Stimulated activated CD4-positive, alpha-beta T cell treated with anti-CD3 and anti-CD28 coated beads, Interleukin-15, amount 100 ng/mL, for 24 hours (primary cell): ENCODE measurements at places on chromosomes 1 and 21.
A peak's percentile ranks its signal among the peaks of the same experiment; 100 is the strongest.

DNA sequence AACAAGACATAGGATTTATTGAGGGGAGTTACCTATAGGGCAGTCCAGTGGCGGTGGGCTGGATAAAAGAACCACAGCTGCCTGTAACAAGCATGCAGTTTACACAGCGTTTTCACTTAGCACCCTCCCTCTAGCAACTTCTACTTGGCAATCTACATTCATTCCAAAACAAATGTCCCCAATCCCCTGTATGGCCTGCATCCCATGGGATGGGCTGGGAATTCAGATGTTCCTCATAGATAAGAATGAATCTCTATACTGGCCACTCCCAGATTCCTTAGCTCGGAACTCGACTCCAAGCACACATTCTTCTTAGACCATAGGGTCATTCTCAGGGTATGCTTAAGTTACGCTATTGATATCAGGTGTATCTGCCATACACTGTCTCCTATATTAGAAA is 33.3 kb downstream of the PCP4 start:
- DNase-seq = no peak

DNA sequence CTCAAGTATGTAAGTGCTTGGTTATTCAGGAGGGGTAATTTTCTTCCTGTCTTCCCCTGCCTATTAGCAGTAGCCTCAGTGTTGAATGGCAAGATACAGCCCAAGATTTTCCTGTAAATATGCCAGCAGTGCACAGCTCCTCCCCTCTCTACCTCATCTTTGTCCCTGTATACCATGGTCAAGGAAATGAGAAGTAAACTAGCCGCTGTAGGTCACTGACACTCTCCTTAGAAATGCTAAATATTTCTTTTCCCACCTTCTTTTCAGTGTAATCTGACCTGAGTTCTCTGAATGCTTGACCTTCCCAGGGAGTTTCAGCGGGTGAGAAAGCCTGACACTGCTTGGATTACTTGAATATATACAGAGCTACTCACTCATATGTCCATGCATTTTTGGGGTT is 84.1 kb upstream of the ZNF326 start:
- DNase-seq = no peak

DNA sequence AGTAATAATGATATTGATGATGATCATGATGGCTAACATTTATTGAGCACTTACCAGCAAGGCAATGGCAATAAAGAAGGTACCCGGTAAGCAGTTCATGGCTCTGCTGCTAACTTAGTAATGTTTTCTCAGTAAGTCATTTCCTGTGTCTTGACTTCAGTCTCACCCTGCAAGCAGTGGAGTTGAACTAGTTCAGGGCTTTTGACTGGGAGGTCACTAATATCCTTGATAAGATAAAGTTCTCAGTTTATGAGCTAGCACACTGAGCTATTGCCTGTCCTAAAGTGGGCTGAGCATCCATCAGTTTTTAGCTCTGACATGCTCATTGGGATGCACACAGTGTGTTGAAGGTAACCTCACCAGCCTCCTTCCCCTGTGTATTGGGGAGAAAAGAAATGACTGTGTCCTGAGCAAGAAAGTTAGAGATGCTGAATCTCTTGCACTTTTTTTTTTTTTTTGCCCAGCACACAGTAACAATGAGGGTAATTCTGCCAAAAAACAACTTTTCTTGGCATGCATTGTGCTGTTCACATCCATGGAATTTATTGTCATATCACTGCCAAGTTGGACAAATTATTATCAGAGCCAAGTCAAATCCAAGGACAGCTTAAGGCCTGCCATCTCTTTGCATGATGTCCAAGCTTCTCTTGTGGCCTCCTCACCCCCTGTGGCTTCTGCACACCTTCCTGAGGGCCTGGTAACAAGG is 55.5 kb upstream of the GADD45A start:
- DNase-seq = no peak

GRCh38 chr21:28136656-28137255 is 855.9 kb downstream of the LTN1 start:
- DNase-seq = no peak

- no peak for DNase-seq
Measured at GRCh38 chr1:30272277-30273020, 450.9 kb downstream of the MATN1 start.

DNA sequence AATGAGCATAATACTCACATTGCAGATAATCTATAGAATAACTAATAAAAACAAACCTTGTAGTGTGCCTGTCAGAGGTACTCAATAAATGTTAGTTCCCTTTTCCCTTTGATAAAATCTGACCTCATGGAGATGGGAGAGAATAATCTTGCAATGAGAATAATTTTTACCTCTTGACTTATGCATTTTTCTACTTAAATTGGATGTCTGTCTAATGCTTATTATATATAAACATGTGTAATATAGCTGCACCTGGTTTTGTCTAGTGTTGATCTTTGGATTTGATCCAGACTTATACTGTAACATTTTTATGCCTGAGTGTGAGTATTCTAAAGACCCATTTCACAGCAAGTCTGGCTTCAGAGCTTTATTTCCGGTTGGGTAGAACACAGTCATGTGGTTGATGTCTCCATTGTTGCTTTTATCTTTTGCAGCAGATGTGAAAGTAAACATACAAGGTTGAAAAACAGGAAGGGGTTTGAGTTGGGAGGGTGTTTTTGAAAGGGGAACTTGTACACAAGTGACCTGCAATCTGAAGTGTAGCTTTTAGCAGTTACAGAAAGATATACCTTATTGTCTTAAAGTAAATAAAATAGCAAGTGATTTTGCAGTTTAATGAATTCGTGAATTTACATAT is 12.4 kb downstream of the EPB41 start:
- no peak for DNase-seq

DNA sequence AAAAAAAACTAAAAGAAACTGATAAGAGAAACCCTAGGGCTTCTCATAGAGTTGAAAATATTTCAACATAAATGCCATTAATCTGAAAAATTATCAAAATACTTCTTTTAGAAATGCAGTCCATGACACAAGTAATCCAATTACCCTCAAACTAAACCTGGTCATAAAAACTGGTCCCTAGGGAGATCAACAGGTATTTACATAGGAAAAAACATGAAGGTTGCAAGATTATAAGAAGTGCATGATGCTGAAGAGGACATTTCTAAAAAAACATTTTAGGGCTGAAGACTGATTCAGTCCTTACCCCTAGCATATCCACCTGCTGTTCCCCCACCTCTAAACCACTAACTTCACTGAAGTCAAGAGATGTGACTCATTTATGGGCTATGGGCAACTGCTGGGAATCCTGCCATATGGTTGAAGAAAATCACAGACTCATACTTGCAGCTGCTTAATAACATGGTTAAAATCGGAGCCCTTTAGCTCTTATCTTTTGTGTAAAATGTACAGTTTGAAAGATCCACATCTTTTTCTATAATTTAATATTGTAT is 131.0 kb upstream of the RUNX1 start:
- DNase-seq = no peak

DNA sequence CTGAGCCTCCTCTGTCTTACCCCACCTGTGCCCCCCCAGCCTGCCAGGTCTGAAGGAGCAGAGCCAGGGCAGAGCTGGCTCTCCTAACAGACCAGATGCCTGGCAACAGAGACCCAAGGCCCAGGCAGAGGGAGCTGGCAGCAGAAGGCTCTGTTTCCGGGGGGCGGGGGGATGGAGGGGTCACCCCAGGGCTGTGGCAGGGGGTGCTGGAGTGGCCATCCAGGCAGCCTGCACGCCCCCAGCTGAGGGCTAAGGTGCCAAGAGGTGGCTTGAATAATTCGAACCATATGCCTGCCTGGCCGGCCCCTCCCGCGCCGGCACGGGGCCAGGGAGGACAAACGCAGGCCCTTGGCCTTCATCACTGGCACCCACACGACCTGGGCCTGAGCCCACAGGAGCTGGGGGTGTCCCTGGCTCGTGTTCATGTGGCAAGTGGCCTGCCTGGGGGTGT is 16.0 kb upstream of the PLEKHG5 start:
- no peak for DNase-seq

DNA sequence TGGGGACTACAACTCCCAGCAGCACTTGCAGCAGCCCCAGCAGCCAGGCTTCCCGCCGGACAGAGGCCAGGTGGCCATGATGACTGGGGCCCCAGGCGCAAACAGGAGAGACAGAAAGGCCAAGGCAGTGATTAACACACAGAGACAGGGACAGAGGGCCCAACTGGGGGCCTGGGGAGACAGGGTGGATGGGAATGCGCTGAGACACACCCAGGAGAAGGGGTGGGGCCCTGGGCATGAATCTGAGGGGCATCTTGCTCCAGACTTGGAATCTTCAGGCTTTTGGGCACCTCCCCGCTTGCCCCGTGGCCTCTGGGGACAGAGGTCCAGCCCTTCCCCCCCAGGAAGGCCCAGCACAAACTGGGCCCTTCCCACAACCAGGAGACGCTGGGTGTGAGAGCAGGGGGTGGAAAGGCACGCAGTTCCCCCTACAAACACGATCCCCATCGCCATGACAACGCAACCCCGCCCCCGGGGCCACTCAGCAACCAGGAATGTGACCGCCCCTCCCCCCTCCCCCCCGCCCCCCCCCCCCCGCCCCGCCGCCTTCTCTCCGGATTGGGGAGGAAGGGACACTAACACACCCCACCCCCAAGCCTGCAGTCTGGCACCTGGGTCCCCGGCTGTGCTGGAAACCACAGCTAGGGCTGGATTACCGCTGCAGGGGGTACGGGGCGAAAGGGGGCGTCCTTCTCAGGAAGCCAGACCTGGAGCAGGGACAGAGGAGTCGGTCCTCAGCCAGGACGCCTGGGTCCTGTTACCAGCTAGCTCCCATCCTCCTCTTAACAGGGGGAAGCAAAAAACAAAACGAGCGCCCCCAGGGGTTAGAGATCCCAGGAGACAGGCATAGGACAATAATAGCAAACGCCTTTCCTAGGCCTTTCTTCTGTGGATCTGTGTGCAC is 4.5 kb downstream of the HDGF start:
- peak; percentile 72 for DNase-seq

DNA sequence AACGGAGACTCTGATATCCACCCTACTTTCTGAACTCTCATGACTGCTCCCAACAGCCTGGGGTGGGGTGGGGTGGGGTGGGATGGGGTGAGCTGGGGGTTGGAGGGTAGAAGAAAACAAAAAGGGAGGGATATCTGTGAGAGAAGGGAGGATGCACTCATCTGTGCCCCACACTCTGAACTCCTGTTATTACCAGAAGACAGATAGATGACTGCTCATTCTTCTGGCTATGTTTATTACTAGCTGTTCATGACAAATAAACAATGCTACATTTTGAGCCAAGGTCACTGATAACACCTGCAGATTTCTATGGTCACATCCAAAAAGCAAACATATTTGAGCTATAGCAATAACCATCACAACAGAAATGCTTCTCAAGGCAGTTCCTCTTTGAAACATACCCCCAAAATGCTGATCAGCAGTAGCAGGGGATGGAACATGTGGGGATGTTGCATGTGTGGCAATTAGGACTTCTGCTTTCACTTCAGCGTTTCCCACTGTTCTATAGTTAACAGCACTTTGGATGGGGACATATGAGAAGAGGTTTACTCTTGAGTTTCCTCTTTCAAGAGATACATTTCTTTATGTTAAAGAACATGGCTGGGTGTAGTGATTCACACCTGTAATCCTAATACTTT is 43.3 kb downstream of the GPR3 start:
- DNase-seq = no peak

DNA sequence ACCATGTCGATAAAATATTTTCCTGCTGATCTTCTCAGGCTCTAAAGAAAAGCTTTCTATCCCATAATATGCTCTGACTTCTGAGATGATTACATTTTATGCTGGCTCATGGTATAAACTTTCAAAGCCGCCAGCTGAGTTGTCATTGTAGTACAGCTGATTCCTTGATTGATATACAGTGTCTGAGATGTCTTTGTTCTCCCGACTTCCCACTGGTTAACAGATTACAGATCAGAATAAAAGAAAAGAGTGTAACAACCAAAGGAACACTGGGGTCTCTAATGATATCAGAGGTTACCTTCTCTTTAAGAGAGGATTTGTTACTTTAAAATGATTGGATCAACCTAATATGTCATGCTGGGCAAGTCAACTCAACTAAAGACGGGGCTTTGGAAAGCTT is 485.4 kb upstream of the LRRC7 start:
- DNase-seq = no peak

DNA sequence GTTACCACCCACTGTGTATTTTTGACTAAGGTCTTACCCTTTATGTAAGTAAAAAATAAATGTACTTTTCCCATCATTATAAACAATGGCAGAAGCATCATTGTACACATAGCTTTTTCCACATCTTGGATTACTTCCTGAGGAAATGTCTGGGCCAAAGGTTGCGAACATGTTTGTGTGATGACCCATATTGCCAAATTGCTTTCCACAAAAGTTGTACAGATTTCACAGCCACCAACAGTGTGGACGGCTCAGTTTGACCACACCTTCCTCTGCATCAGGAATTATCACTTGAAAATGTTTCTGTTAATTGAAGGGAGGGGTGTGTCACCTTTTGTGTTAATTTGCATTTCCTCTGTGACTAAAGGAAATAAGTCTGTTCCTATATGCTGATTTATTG is 25.7 kb downstream of the AKNAD1 start:
- no peak for DNase-seq

GRCh38 chr1:186849826-186850225 is 21.1 kb downstream of the PLA2G4A start:
- DNase-seq = no peak

GRCh38 chr1:8166406-8166805 is 140.3 kb upstream of the ERRFI1 start:
- no peak for DNase-seq

DNA sequence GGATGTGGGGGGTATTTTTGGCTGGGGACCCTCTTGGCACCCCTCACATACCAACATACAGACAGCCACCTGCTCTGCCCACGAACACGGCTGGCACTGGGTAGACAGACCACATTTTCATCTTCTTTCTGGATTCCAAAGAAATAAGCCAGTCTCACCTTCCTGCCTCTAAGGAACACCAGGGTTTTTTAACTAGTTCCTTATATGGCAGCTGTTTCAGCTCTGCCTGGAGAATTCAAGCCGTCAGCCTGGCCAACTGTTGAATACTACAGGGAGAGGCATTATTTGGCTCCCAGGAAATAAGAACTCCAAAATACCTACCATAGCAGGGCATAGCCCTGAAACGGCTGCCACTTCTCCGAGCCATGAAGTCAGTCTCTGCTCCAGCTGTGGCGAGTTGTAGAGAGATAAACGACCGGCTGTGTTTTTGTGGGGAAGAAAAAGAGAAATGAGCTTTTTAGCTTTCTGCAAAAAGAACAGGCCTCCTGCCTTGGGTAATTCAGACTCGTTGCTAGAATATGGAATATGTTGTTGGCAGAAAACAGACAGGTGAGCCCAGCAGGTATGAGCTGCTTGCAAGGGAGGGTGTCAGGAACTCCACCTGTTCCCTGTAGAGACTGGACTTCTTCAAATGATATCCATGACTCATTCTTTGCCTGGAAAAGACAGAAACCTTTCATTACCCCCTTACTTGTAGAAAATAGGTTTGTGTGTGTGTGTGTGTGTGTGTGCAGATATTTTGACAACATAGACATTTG is 51.8 kb downstream of the MT1HL1 start:
- no peak for DNase-seq
